ENCODE measurements at places on chromosomes 2 and 18.

- DNase-seq, result no peak
These were observed 131.3 kb downstream of the MAP4K4 start for GRCh38 chr2:101828673-101829334.

DNA sequence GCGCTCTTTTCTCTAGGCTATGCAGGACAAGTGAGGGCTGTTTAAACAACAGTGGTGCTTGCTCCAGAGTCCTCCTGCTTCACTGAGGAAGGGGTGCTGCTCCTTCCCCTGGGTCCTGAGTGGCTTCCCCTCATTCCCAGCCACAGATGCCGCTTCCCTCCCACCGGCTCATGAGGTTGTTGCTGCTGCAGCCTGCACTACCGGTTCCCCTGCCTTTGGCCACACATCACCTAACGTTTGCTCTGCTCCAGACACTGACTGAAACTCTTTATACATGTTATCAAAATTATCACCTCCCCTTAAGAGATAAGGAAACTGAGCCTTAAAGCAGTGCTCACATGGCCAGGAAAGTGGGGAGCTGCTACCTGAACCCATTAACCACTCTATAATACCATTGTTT, 130.8 kb upstream of the LGALSL start:
- DNase-seq, result no peak

DNA sequence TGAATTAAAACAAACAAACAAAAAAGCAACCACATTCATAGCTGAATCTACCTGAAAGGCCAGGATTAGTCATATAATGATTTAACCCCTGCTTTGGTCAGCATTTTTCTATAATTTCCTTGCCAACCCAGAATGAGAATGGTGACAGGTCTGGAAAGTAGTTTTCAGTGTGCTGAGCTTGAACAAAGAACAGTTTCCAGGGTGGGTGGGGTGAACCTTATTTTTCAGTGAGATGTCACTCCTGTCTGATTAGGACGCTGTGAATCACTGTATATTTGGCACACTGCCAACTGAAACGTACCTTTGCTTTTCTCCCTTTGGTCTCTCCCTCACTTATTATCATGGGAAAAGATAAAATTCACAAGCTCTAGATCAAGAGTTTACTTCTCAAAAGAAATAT, 35.0 kb upstream of the DSC1 start:
- no peak for DNase-seq

DNA sequence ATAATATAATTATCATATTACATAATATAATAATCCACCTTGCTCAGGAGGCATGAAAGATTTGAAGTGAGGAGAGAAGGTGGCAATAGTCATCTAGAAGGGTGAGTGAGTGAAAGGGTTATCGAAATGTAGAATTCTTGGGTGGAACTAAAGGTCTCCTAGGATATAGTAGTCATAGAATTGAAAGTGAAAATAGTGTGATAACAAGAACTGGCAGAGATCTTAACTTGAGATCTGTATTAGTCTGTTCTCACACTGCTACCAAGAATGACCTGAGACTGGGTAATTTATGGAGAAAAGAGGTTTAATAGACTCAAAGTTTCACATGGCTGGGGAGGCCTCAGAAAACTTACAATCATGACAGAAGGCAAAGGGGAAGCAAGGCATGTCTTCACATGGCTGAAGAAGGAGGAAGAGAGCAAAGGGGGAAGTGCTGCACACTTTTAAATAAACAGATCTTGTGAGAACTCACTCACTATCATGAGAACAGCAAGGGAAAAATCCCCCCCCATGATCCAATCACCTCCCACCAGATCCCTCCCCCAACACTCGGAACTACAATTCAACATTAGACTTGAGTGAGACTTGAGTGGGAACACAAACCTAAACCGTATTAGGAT, 351.5 kb downstream of the NR4A2 start:
- DNase-seq, result no peak

DNA sequence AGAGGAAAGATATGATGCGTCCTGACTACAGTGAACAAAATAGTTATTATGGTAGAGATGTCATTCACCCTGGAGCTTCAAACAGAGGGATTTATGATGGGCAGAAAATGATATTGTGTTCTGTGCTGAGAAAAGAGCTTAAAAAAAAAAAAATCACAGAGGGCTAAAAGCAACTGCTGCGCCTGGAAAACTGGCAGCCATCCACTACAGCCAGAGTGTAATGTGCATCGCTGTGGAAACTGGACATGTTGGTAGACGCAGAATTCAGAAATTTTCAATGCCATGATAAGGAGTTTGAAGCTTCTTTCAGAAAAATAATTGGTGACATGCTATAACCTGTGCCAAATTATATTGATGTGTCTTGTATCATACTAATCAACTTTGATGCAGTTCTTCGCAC, 122.9 kb upstream of the SOX11 start:
- DNase-seq, result no peak

DNA sequence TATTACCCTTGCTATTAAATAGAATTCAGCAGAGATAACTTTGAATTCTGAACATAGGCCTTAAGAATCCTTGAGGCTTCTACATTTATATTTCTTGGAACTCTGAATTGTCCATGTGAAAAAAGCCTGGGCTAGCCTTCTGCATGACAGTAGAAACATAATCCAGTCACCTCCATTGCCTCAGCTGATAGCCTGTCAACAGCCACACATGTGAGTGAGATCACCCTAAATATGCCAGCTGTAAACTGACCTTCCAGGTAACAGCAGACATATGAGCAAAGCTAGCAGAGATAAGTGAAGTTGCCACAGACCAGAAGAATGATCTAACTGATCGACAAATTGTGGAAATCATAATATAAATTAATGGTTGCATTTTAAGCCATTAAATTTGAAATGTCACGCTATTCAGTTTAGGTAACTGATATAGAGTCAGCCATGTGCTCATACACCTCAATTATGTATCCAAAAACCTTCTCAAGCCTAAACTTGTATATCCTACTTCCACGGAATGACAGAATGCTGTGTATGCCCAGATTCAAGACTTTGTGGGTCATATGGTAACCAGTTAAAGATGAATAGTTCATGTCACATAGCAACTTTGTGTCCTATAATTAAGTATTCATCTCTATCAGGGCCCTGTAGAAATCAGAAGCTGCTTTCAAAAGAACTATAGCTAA, 48.1 kb upstream of the SETBP1 start:
- no peak for DNase-seq

GRCh38 chr18:47528343-47528742, 276.9 kb upstream of the SKOR2 start:
- no peak for DNase-seq

DNA sequence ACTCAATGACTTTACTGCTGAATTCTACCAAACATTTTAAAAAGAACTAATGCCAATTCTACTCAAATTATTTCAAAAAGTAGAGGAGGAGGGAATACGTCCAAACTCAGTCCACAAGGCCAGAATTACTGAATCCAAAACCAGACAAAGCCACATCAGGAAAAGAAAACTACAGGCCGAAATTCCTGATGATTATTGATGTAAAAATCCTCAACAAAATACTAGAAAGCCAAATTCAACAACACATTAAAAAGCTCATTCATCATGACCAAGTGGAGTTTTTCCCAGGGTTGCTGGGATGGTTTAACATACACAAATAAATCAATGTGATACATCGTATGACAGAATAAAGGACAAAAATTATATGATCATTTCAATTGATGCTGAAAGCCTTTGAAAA, 103.9 kb upstream of the UBE2E3 start:
- no peak for DNase-seq

DNA sequence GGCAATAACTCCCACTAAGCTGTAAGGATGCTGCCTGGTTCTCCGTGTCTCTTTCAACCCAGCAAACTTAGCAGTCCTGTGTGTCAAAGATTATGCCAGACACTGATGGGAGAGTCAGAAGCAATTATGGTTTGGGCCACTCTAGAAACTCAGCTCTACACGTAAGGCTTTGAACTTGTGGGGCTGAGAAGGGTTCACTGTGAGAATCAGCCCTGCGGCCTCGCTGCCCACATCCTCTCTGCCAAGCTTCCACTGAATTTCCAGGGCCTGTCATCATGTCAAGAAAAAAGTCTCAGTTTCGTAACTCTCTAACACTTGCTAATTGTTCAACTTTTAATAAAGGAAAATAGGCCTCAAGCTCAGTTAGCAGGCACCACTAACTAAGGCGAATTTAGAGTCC, 308.8 kb upstream of the LYPD1 start:
- no peak for DNase-seq

GRCh38 chr2:150484006-150484405, 3.5 kb downstream of the RND3 start:
- no peak for DNase-seq

- no peak for DNase-seq
These were observed 425.2 kb downstream of the METTL4 start for GRCh38 chr18:2146092-2146491.

GRCh38 chr2:181252262-181253148, 204.7 kb upstream of the ITGA4 start:
- no peak for DNase-seq

GRCh38 chr18:30277676-30278075, 764.9 kb downstream of the DSC3 start:
- no peak for DNase-seq

GRCh38 chr2:26067980-26068507, 34.2 kb downstream of the RAB10 start:
- no peak for DNase-seq

- DNase-seq, result no peak
These were observed 112.2 kb downstream of the MAP4K4 start for GRCh38 chr2:101809698-101810097.

DNA sequence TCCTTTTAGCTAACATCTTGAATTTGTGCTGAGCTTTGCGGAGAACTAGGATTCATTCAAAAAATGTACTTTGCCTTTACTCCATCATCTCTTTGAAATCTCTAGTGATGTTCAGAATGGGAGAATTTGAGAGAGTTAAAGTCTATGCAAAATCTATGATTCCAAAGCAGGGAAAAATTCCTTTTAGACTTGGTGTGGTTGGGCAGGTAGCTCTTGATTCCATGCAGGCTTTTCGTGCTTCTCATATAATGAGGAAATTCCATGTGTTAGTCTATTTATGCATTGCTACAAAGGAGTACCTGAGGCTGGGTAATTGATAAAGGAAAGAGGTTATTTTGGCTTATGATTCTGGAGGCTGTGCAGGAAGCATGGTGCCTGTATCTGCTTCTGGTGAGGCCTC, 258.9 kb upstream of the EPHA4 start:
- no peak for DNase-seq

DNA sequence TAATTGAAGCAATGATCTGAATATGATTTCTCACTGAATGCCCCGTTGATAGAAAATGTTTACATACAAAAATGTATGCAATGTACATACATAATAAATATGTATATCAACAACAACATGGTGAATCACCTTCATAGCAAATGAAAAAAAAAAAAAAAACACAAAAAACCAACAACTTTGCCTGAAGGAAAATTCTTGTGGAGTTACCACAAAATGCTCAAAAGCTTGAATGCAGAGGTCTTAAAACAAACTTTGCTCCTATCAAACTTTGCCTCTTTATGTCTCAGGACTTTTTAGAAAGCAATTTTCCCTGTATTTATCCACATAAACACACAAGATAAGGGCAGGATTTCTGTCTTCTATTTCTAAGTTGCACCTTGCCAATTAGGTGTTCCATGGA, 92.9 kb upstream of the SIX2 start:
- DNase-seq, result no peak

DNA sequence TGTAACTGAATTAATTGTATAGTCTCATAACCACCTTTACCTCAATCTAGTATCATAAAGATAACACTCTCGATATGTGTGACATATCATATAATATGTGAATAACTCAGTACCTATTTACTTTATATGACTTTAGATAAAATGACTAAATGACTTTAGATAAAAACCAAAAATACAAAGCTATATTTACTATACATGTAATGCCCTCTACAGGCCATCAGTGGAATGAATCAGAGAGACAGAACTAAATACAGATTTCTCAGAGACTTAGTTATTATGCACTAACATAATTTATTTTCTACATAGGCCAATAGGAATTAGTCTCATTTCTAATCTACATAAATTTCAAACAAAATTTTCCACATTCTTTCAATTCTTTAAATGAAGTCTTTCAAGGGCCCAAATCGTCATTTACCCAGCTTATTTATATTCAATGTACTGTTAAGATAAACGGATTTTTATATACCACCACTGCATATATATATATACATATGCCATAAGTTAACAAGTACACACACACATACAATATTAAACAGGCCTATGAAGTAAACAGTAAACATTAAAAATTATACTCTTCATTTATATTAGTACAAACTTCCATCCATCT, 219.9 kb downstream of the EXOC6B start:
- no peak for DNase-seq

DNA sequence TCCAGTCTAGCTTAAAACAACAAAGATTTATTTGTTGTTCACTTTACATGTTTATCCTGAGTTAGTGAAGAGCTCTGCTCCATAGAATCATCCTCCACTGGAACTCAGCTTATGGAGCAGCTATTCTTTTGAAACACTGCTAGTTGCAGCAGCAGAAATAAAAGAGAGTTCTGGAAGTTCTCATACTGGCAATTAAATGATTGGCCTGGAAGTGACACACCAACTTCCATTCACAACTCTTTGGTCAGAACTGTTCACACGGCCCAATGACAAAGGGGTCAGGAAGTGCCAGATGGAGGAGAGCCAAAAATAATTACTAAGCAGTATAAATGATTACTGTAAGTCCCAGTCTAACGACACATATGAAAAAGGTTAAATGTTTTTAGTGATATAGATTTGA, 39.1 kb downstream of the FBXO11 start:
- no peak for DNase-seq

GRCh38 chr18:74115046-74115445, 32.6 kb downstream of the FBXO15 start:
- no peak for DNase-seq

DNA sequence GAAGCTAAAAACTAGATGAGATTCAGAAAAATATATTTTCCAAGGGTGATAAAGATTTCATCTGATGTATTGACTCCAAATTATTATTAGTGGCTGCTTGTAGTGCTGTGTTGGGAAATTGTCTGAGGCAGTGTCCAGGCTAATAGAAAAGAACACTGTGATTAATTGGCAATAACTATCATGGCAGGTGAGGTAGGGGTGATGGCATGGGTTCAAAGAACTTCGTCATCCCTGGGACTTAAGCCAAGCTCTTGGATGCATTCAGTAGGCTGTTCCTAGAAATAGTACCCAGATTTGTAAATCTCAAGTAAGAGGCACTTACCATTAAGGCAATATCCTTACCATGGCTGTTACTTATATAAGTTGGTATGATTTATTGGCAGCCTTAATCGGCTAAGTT, 13.2 kb upstream of the RAPGEF4 start:
- DNase-seq, result no peak

DNA sequence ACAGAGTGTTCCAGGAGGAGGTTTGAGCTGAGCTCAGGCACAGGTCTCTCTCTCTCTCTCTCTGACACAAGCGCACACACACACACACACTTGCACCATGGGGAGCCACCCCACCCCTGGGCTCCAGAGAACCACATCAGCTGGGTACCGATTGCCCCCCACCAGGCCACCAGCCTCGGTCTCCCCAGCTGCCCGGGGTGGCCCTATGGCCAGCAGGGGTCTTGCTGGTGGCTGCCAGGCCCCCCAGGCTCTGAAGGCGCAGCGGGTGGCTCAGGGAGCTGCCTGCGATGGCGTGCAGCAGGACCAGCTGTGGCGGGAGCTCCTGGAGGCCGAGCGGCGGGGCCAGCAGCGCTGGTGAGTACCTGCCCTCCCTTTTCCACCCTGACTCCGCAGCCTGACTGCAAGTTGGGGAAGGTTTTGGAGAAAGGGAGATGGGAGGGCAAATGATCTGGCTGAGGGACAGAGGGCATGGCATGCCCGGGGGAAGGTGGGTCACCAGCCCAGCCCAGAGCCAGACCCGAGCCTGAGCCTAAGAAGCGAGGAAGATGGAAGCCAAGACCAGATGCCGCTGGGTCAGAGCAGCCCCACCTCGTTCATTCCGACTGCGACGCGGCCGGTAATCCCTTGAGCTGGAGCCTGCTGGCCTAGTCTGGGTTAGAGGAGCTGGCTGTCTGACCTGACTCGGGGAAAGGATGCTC, 21.9 kb upstream of the SLC66A3 start:
- peak; percentile 75 for DNase-seq
